ENCODE measurements at places on chromosomes 4 and X.

DNA sequence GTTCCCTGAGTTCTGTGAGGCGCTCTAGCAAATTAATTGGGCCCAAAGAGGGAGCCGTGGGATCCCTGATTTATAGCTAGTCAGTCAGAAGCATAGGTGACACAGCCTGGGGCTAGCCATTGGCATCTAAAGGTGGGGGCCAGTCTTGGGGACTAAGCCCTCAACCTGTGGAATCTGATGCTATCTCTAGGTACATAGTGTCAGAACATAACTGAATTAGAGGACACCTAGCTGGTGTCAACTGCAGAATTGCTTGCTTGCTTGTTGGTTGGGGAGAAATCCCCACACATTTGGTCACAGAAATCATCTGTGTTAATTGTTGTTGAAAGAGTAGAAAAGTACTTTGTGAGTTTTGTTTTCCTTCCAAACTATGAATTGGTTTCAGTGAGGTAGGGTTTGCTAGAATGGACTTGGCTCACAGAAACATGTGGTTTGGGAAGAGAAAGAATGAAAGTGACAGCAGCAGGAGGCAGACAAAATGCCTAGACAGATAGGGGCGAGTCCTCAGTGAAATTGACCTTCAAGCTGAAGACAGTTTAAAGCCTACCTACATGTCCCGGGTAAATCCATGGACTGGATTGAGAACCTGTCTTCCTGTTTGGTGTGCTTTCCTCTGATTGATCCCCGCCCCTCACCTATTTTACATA, 12.8 kb upstream of the GPR82 start:
- no peak for DNase-seq

DNA sequence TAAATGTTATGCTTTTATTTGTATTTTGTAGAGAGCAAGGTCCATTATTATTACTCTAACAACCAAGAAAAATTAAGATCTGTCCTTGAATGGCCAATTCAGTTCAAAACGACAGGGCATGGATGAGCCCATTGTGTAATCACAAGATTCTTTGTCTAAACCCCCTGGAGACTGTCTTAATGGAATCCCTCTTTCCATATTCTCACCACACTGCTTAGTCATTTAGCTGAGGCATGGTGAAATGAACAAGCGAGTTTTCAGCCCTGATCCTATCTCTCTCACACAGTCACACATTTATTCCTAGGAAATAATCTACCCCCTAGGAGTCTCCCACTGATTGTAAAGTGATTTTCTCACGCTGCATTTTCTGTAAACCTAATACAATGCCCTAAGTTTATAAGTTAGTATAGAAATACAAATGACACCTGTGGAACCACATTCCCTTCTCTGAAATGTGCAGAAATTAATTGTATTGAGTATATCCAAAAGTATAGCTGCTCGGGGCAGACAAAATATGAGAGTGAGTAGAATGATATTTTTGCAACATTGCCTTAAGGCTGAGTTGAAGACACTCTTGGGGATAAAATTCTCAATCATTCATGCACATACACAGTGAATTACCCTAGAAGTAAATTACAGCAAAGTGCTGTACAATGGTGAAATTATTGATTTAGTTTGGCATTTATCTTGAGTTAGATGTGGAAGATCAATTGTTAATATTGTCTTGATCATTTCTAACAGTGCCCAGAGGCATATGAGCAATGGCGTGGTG, 119.7 kb upstream of the PCDH7 start:
- no peak for DNase-seq

GRCh38 chr4:15493411-15493810, 23.7 kb downstream of the CC2D2A start:
- no peak for DNase-seq

- peak; percentile 85 for DNase-seq
These were observed 132.8 kb upstream of the FUNDC1 start for GRCh38 chrX:44675362-44676024.

DNA sequence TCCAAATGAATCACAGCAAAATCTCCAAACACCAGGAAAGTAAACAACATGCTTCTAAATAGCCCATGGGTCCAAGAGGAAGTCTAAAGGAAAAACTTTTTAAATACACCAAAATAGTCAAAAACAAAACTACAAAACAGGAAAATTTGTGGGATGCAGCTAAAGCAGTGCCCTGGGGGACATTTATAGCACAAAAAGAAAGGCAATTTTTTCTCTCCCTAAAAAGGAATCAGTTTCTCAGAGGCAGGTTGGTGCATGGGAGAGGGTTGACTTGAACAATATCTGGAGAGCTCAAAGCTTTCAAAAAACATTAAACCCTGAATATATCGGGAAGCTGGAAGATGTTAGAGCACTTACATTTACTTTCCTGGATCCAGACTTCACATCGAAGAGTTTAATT, 15.7 kb upstream of the DUSP9 start:
- no peak for DNase-seq

DNA sequence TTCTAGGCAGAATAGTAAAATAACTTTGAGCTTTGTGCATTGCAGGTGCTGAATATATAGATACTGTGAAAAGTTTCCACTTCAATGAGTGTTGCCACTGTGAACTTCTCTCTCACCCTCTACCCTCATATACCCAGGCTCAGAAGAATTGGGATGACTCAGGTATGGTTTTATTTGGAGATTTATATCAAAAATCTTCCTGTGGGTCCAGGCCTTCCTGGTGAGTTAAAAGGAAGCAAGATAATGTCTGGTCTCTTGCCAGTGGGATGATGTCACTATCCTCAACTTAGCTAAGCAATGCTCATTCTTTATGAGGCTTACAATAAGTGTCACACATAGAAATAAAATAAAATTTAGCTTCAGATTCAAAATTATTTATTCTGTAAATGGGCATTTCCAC, 153.3 kb upstream of the TENT5D start:
- DNase-seq = no peak

DNA sequence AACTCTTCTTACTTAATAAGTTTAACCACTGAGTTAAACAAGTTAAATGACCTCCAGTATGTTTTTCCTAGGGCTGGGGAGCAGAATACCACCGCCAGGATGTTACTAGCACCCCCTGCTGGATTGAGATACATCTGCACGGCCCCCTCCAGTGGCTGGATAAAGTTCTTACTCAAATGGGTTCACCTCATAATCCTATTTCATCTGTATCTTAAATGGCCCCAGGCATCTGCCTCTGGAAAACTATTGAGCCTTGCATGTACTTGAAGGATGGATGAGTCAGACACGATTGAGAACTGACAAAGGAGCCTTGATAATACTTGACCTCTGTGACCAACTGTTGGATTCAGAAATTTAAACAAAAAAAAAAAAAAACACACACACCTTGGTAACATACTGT, 61.5 kb upstream of the MMAA start:
- DNase-seq = no peak

DNA sequence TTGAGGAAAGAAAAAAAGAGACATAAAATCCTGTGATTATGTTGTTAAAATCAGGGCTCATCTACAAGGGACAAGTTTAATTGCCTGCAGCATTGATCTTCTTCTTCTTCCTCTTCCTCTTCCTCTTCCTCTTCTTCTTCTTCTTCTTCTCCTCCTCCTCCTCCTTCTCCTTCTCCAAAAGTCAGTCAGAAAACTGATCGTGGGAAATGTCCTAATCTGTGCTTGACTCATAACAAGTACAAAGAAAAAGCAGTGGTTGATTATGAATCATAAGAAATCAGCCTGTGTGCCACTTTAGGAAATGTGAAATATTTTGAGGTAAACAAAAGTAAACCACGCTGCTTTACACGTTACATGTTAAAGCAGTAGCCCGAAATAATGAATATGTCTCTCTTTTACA, 2.7 kb upstream of the ATP10D start:
- DNase-seq = no peak

DNA sequence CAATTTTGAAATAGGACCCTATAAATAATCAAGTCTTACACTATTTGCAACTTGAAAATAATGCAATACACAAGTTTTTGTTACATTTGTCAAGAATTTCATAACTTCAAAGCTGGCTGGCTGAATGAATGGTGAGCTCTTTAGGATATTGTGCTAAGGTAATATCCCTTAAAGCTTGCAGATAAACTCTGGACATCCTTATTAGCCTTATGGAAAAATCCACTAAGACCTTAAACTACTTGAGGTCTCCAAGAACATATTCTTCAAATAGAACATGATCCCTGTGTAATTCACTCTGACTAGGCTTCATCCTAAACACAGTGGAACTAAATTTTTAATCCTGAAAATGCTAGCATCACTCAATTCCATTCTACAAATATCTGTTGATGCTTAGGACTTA, 199.3 kb downstream of the PACRGL start:
- DNase-seq = no peak

DNA sequence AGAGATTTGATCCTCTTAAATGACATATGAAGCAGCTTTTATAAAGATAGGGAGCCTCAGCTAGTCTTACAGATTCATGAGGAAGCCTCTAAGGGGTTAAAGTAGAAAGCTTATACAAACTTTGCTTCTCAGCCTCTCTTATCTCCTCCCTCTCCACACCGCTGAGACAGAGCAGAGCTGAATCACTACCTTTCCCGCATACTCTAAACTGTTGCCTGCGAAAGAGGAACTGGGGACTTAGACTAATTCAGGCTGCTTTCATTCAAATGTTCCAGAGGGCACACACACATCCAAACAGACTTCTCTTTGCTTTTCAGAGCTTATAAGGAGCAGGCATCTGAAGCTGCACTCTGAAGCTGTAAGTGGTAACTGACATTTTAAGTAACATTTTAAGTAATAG, at the start of gene SERTM2:
Gene SERTM2 (plus strand): TSS at position 169 of the 400 bp plus-strand sequence. CDS start 7,213 bp downstream, outside the sequence.
- DNase-seq = no peak

- no peak for DNase-seq
These were observed 5.9 kb downstream of the RTL3 start for GRCh38 chrX:78653118-78653822.

- DNase-seq = no peak
These were observed 321.9 kb upstream of the GIMD1 start for GRCh38 chr4:106690487-106690886.

- no peak for DNase-seq
These were observed 1.5 kb downstream of the PLA2G12A start for GRCh38 chr4:109728385-109728784.

GRCh38 chr4:65535113-65535512, 135.2 kb downstream of the EPHA5 start:
- DNase-seq = no peak

DNA sequence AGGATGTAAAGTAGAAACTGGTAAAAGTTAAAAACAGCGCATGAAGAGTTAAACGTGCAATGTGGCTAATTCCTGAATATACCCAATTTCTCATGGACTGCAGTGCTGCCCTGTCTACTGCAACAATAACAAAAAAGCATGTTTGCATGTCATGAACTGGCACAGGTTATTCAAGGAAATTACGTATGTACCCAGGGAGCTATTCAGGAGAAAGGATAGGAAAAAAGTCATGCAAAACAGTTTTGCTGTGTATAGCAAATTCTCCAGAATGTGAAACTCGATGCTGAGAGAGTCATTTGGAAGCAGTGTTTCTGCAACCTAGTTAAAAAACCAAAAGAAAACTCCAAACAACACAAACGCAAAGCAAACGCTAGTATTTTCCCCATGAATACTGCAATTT, 381.5 kb upstream of the PRKX start:
- no peak for DNase-seq

DNA sequence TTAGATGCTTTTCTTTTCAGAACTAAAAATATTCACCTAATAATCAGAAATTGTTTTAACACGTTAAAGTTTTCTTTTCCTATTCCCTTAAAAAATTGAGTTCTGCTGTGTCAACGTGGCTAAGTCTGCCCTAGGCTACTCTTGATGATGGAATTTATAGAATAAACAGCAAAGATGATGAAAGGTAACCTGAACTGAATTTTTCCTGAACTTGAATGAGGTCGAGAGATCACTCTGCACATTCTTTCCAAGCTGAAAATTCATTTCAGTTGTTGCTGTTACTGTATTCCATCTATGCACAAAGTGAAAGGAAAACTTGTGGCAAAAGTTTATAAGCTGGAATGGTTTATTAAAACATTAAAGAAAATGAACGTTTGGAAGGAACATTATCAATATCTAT, 245.9 kb upstream of the GIMD1 start:
- DNase-seq = no peak

DNA sequence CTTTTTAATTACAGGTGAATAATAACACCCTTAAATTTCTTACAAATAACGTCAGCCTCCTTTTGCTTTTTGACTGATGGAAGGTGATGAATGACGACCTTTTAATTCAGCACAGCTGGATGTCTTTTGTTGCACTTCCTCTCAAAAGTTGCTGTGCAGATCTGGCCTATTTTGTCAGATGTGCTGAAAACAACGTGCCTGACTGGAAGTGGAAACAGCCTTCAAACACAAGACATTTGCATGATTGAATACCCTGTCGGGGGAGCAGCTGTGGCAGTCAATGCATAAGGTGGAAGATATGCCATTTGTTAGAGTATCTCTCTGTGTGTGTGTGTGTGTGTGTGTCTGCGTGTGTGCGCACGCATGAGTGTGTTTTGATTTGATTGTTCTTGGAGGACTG, 579.7 kb downstream of the SPRY1 start:
- DNase-seq = peak; percentile 47

DNA sequence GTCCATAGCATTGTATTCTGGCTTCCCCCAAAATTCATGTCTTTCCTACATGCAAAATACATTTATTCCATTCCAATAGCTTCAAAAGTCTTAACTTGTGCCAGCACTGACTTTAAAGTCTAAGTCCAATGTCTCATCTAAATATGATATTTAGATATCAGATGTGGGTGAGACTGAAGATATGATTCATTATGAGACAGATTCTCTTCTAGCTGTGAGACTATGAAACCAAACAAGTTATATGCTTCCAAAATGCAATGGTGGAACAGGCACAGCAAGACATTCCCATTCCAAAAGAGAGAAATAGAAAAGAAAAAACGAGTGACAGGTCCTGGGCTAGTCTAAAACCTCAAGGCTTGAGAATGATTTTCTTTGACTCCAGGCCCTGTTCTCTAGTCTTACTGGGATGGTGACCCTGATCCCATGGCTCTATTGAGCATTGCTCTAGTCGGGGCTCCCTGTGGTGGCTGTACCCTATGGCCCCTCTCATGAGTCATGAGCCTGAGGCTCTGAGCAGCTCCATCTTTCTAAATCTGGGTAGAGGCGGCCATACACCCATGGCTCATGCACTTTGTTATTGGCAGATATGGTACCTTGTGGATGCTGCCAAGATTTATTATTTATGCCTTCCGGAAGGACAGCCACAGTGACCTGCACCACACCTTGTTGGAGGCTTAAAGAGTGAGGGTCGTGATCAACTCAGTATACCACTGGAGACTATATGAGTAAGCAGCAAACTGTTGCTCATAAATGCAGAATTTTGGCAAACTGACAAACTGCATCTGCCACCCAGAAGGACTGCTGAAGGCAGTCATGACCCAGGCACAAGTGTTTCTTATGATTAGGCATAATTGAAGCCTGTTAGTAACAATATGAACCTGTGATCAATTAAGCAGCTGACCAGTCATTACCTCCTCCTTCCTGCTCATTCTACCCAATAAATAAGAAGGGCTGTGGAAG, 38.5 kb upstream of the BOD1L1 start:
- no peak for DNase-seq

- DNase-seq = no peak
These were observed 279.2 kb upstream of the NOCT start for GRCh38 chr4:138736362-138736761.

DNA sequence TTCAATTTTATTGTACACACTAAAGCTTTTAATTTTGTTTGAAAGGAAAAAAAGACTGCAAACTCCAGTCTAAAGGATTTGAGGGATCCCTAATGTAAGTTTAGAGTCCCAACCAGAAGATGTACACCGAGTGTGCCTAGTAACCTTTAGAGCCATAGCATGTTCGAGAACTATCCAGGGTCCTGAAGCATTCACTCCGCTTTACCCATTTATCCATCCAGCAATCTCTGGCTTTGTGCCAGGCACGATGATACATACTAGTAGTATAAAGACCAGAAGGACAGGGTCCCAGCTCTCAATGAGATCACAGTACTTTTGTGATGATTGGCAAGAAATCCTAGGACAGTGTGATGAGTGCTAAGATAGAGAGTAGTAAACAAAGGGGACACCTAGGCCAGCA, 168.7 kb downstream of the STK32B start:
- no peak for DNase-seq

Measured in NCI-H1105 (cell line).